Fibroblast of lung (primary cell): ENCODE measurements at places on chromosomes 13 and 19.
A peak's percentile ranks its signal among the peaks of the same experiment; 100 is the strongest.

- H3K36me3 ChIP-seq = peaks cover 1% of the 10 kb centered on the region
- H3K4me1 ChIP-seq = peaks cover 8% of the 10 kb centered on the region
- peak; percentile 57 for DNase-seq
- peak overlapping the region; percentile 68 for H3K4me3 ChIP-seq
Observed at GRCh38 chr13:28659621-28659970, 666 bp downstream of the POMP start.

DNA sequence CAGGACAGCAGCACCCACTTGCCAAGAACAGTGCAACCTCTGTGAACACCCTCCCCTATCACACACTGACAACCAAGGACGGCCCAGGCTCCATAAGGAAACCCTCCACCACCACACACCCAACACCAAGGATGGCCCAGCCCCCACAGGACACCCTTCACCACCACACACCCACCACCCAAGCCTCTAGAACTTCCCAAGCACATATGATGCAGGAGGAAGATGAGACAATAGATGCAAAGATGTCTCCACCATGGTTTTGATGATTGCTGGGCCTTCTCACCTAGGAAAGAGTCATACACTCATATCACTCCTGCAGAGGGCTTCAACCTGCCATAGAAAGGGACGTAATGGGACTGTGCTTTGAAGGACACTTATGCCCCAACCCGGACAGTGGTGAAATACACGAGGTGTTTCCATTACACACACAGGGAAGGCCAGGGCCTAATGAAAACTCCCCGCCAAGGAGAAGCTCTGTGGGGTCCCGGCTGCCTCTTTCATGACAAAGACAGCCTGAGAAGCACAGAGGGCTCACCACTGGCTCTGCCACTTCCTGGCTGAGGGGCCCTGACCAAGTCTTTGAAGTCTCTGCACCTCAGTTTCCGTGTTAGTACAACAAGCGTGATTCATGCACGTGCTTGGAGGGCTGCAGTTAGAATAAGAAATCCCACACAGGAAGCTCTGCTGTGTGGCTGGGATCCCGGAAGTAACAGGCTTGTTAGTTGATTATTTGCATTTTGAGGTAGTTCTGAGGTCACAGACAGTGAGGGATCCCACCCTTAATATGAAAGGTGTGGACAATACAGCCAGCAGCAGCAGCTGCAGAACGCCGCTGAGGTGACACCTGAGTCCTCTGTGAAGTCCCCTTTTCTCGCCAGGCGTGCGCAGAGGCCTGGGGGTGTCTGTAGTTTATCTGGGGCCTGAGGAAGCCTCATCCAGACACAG lies 61.9 kb upstream of the ATP12A start:
- no peaks in the 10 kb centered on the region for H3K27me3 ChIP-seq
- H3K27ac ChIP-seq = no peak overlapping the region
- H3K4me1 ChIP-seq = no peaks in the 10 kb centered on the region
- peak; percentile 14 for DNase-seq
- H3K36me3 ChIP-seq = no peaks in the 10 kb centered on the region

DNA sequence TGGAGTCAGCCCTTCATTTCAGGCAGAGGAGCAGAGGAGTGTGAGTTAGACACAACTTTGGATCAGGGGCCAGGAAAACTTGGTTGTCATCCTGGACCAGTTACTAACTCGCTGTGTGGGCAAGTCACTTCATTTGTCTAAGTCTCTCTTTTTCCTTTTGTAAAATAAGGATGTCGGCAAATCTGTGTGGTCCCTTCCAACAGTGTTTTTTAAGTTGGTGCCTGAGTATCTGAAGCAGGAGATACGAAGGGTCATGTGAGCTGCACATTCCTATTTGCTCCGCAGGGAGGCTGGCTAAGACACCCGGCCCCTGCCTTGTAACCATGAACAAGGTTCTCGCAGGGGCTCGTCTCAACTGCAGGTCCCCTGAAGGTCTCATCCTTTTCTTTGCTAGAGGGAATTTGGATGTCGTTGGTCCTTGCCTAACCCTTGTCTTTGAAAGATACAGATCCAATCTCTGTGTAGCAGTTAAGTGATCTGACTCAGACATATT lies 64.3 kb downstream of the LRCH1 start:
- no peak overlapping the region for H3K4me3 ChIP-seq
- H3K27me3 ChIP-seq = no peaks in the 10 kb centered on the region
- H3K27ac ChIP-seq = peak overlapping the region; percentile 66
- no peaks in the 10 kb centered on the region for H3K36me3 ChIP-seq

GRCh38 chr13:98942485-98942884 lies 35.4 kb downstream of the DOCK9 start:
- H3K4me1 ChIP-seq = no peaks in the 10 kb centered on the region
- H3K27ac ChIP-seq = no peak overlapping the region
- H3K36me3 ChIP-seq = no peaks in the 10 kb centered on the region
- H3K27me3 ChIP-seq = no peaks in the 10 kb centered on the region
- no peak for DNase-seq

GRCh38 chr13:35700671-35701070 lies 224.2 kb upstream of the MAB21L1 start:
- H3K27ac ChIP-seq = peak overlapping the region; percentile 95
- peak; percentile 81 for DNase-seq
- H3K4me3 ChIP-seq = no peak overlapping the region
- H3K36me3 ChIP-seq = no peaks in the 10 kb centered on the region
- peaks cover 24% of the 10 kb centered on the region for H3K4me1 ChIP-seq

DNA sequence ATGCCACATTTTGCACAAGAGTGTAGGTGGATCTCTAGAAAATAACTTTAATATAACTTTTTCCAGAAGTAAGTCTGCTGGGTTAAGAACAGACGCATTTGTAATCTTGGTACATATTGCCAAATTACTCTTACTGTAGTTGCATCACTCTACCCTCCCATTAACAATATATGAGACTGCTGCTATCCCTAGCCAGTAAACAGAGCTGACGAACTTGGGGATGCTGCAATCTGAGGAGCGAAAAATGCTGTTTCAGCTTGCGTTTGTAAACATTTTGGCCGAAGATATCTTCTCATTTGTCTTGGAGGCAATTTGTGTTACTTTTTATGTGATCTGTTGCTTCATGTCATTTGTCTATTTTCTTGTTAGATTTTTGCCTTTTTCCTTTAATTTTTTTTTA lies 1482.8 kb downstream of the OLFM4 start:
- H3K4me3 ChIP-seq = no peak overlapping the region
- H3K4me1 ChIP-seq = no peaks in the 10 kb centered on the region
- DNase-seq = peak; percentile 17
- H3K27ac ChIP-seq = no peak overlapping the region
- H3K27me3 ChIP-seq = no peaks in the 10 kb centered on the region
- no peaks in the 10 kb centered on the region for H3K36me3 ChIP-seq

DNA sequence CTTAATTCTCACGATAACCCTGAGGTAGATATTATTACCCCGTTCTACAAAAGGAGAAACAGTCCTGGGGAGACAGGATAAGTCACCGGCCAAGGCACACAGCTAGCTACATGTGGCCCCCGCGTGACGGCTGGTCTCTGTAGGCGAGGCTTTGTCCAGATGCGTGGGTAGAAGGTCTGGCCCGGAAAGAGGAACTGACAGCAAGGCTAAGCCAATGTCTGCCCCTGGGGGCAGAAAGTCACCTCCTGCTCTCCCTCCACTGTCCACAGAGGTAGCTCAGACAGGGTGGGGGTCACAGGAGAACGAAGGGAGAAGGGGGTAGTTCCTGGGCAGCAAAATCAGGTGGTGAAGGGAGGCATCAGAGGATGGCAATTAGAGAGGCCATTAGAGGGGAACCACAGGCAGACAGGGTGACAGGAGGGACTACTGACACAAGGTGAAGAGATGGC lies 1.8 kb downstream of the APOC4 start:
- no peaks in the 10 kb centered on the region for H3K4me1 ChIP-seq
- DNase-seq = no peak
- H3K36me3 ChIP-seq = no peaks in the 10 kb centered on the region
- no peak overlapping the region for H3K27ac ChIP-seq
- H3K4me3 ChIP-seq = no peak overlapping the region
